NCI-H1694 (cell line): ENCODE measurements at places on chromosomes 7 and 10.

DNA sequence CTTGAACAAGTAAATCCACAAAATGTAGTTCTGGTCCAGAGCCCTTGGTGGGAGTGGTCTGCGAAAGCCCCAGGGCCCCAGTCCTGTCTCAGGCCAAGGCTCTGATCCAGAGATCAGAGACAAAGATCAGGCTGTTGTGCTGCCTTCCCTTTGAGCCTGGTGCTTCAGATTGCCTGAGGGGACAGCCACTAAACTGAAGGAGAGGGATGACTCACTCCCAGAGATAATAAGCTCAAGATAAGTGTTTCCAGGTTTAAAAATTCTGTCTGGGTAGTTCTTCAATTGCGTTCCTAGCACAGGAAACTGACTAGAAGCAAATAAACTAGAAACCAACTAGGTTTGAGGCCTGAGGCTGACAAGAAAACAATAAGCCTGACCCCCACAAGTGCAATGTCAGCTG lies 190.2 kb downstream of the RAMP3 start:
- no peak for DNase-seq

- no peak for DNase-seq
Observed at GRCh38 chr7:31023877-31024276, 28.2 kb upstream of the ADCYAP1R1 start.

- DNase-seq, result no peak
Observed at GRCh38 chr10:803041-803741, 113.7 kb upstream of the DIP2C start.

DNA sequence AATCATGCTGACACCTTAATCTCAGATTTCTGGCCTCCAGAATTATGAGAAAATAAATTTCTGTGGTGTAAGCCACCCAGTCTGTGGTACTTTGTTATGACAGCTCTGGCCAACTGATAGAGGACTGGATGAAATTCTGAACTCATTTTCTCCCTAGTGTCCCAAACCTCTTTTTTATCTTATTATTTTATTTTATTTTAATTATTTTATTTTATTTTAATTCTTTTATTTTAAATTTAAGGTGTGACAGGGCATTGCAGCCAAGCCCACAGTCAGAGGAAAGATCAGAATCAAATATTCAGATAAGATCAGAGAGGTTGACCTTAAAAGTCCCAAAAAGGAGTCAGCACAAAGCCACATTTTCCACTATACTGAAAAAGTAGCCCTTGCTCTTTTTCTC lies 228.1 kb downstream of the TFEC start:
- DNase-seq, result no peak

DNA sequence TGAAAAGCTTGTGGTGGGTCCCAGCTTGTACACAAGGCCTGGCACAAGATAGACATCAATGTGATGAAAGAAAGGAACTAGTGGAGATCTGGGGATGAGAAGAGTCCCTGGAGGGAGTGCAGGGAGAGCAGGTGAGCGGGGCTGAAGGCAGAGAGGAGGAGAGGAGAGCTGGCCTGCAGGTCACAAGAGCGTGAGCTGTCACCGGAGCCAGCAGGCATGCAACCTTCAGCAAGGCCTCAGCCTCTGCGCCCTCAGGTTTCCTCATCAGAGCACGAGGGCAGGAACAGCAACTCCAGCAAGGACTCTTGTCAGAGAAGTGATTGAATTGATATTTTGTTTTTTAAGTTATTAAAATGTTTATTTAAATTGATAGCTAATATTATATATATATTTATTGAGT lies 188.6 kb downstream of the CXCL12 start:
- DNase-seq, result no peak

- DNase-seq, result no peak
Observed at GRCh38 chr7:55054758-55055157, 35.9 kb downstream of the EGFR start.

DNA sequence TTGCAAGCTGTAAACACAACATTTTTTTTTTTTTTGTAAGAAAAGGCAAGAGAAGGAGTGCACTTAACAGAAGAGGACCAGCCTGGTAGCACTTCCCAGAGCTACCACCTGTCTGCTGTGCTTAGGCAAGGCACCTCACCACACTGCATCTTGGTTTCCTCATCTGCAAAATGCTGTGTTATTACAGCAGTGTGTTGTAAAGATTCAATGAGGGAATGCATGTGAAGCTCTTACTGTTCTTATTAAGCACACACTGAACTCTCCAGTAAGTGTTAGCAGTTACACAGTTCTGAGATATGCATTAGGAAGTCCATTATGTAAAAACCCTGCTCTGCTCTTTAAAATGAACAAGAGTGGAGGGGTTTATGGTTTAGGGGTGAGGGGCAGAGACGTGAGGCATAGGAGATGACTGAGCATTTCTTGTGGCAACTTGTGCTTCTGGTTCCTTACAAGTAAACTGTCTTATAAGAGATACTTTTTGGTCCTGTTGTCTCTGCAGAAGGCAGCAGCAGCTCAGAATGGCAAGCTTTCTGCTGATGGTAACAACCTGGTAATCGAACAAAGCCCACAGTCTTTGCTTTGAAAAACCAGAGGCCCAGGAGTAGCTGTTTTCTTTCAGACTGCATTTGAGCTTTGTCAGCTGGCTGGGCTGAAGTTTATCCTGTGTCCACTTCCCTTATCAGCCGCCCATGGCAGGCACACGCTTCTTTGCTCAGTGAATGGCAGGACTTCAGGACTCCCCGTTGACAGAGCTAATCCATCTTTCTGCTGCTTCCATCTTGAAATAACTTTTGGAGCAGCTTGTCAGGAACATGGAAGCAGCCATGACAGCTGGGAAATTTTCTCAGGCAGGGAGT lies 98.8 kb upstream of the BMPER start:
- DNase-seq, result no peak

DNA sequence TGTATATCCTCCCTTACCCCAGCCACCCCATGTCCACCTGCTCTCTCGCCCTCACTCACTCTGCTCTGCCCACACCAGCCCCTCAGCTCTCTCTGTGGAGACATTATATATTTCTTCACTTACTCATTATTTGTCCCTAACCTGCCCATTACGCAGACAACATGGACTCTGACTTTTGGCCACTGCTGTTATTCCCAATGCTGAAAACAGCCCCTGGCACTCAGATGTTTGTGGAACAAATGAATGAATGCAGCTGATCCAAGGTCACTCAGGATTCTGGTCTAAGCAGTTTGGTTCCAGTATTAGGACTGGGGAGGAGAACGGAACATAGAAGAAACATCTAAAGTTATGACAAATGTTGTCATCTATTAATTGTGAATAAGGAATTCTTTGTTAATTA lies 26.7 kb downstream of the GNA12 start:
- no peak for DNase-seq

- no peak for DNase-seq
Observed at GRCh38 chr7:94450044-94450697, 55.5 kb downstream of the COL1A2 start.

DNA sequence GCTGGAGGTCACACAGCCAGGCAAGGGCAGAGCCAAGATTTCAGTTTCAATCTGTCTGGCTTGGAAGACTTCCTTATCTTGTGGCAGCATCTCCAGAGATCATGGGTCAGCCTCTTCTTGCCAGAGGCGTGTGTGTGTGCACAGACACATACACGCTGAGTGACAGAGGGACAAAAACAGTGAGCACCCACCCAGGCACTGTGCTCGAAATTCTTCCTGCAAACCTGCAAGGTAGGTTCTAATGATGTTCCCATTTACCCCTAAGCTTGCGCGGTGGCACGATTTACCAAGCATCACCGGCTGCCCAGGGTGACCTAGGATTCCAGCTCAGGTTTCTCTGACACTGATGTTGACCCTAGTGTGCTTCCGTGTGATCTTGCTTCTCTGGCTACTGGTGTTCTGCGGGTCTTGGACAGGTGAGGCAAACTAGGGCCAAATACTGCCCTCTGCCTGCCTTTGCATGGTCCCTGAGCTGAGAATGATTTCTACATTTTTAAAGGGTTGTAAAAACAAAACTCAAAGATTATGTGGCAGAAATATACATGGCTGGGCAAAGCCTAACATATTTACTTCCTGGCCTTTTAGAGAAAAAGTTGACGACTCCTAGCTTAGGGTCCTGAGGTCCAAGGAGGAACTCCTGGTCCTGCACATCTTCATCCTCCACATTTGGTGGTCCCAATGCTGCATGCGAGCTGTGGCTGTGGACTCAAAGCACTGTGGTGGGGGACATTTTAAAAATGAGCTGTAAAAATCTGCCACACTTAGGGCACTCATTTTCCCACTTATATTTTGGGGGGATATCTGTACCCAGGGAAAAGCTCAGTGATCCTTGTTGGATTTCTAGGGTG lies 268.5 kb downstream of the RPS24 start:
- DNase-seq, result no peak

DNA sequence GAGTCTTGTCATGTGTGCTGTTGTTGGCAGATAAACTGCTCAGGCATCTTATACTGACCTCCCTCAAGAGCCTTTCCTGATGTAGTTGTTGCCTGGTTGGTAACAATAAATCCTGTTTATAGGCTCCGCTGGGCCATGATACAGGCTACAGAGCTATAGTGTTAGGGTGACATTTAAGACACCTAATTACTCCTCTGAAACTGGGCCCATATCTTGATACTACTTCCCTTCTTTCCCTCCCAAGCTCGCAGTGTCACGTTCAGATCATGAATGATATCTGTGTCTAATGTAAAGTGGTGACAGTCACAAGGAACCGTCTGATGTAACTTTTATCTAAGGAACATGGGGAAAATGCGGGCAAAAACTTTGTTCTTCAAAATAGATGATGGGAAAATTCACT lies 35.4 kb downstream of the CROT start:
- DNase-seq, result no peak

GRCh38 chr10:90890347-90890746 lies 18.6 kb downstream of the RPP30 start:
- DNase-seq, result no peak

DNA sequence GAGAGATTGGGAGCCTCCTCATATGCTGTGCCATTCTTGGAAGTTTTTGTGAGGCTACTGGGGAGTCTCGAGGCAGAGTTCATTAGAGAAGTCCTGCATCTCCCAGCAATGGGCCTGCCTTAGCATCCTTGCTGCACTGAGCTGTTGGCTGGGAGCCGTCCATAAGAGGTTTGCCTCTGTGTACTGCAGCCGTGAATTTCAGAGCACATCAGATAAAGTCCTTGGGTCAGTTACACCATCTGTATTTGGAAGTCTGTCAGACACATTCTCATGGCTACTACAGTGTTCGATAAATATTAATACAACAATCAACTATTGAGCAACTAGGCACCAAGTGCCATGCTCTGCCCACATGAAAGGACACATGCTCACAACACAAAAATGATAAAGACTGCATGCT lies 100.5 kb upstream of the SEC61G start:
- no peak for DNase-seq

- DNase-seq, result no peak
Observed at GRCh38 chr10:52566471-52567246, 205.9 kb downstream of the MBL2 start.

DNA sequence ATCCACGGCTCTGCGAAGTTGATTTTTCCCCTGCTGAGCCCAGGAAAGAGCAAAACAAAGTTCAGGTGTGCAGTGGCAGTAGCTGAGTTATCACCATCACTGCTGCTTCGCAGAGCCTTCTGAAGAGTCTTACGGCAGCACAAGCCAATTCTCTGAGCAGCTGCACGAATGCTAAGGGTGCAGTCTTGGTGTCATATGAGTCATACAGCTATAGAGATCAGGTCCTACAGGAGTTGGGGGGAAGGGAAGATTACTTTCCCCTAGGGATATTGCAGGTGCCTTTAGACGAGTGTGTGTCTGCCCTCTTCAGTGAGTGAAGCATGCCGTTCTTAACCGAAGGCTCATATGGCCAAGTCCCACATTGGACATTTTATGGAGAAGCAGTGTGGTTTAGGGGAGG lies 227.8 kb downstream of the CELF2 start:
- DNase-seq, result no peak

DNA sequence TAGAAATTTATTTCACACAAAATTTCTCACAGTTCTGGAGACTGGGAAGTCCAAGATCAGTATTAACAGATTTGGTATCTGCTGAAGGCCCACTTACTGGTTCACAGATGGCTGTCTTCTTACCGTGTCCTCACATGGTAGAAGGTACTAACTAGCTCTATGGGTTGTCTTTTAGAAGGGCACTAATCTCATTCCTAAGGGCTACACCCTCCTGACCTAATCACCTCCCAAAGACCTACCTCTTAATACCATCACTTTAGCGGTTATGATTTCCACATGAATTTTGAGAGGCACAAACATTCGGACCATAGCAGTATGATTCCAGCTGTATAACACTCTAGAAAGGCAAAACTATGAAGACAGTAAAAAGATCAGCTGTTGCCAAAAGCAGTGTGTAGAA lies 8.0 kb downstream of the PNPLA8 start:
- no peak for DNase-seq

- no peak for DNase-seq
Observed at GRCh38 chr7:13099154-13099795, 411.8 kb downstream of the ARL4A start.

DNA sequence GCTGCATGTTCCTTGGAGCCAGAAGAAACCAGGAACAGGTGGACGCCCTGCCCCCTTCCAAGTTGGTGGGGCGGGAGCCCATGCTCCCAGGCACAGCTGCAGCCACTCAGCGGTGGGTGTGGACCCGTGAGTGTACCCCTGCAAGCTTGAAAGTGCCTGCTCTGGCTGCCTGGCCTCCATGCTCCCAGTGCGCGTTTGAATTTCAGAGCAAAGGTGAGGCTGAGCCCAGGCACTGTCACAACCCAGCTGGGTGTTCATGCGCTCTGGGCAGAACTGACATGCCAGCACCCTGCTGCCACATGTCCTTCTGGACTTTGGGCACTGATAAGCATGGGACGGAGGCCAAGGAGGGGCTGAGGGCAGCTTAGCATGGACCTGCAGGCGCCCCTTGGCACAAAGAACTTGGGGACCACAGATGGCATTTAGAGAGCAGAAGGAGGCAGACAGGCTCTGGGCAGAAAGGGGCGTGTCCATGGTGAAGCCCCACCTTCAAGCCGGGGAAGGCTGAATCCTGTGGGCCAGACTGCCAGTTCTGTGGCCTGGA lies 402.0 kb upstream of the NRG3 start:
- DNase-seq, result no peak

GRCh38 chr10:49577182-49577925 lies 32.8 kb upstream of the SLC18A3 start:
- no peak for DNase-seq

DNA sequence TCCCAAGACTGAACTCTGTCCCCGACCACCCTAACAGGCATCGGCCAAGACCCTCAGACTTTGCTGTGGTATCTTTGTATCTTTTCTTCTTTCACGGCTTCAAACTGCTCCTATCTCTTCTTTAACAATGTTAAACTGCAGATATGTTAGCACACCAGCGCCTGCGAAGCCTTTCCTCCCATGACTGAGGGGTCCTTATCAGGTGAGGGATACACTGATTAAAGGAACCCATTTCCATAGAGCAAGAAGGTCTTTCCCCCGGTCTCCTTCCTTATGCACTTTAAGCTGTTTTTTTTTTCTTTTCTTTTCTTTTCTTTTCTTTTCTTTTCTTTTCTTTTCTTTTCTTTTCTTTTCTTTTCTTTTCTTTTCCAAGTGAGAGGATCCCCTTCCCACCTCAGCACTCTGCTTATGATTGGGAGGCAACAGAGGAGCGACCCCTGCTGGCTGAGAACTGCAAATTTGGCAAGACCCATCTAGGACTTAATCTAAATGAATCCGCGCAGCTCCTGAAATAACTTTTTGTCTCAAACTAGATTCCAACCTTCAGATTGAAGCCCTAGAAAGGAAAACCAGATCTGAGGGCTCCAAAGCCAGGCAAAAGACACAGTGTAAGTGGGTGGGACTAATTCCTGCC lies 109.9 kb downstream of the ITGB8 start:
- no peak for DNase-seq
